ENCODE measurements at places on chromosomes 12 and 14.

DNA sequence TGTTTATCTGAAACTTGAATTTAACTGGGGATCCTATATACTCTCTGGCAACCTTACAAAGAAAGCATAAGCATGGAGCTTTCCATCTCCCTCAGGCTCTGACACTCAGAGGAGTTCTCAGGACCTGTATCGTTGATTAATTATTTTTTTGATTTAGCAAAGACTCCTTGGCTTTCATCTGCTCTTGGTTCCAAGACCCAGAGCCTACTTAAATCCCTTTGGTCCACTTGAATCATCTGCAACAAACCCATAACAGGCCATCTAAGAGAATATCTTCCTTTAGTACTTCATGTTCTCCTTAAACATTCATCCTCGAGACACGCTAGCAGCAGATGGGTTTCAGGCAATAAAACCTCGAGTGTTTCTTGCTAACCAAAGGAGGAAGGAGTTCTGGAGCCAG lies 85.4 kb downstream of the ZFP36L1 start:
- no peak for DNase-seq

DNA sequence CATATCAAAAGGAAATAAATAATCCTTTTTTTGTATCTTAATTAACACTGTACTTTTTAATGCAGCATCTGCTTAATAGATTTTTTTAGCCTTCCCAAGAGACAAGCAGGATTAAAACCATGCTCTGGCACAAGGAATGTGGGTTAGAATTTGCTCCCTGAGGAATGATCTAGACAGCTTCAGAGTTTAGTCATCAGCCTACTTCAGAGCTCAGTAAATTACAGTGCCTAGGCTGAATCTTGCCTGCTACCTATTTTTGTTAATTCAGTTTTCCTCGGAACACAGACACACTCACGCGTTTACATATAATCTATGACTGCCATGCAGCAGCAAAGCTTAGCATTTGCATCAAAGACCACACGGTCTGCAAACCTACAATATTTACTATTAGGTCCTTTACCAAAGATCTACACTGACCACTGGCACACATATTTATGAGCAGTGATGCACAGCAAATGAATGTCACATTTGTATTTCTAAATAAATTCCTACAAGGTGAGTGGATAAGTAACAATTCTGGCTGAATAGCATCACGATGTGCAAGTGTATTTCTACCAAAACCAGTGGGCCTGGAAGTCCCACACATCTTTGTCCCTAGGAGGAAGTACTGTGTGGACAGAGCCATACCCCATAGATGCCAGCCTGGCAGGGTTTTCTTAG lies 309.8 kb upstream of the TMEM132C start:
- DNase-seq, result no peak

DNA sequence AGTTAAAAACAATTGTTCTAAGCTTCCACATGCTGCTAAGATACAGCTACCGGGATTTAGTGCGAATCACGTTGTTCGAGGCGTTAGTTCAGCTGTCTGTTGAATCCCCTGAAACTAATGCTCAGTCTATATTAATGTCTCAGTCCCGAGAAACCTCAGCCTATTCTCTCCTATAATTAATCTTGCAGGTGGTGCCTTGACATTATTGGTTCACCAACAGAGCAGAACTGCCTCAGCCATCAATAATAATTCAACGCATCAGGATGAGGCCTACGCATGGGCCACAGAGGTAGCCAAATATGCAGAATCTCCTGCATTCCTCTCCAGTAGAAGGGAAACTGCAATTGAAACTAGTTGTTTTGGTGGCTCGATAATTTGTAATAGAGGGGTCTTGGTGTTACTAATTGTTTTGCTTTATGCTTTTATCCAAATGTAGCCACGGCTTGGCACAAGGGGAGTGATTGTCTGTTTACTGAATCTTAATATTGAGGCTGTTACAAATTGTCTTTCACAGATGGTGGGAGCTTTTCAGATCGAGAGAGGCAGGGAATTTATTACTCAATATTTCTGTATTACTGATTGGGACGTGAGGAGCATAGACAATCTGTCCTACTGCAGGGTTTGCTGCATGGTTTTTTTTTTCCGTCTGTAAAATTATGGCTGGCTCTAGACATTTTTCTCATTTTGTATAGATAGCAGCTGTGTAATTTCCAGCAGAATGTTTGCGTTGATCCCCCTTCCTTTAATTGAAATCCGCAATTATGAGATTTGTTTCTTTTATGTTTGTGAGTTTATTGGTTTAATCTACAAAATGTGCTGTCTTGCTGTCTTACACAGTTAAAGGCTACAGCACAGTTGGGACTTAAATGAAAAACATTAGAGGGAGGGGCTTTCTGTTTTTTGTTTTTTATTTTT lies 1036.5 kb upstream of the NOVA1 start:
- no peak for DNase-seq

DNA sequence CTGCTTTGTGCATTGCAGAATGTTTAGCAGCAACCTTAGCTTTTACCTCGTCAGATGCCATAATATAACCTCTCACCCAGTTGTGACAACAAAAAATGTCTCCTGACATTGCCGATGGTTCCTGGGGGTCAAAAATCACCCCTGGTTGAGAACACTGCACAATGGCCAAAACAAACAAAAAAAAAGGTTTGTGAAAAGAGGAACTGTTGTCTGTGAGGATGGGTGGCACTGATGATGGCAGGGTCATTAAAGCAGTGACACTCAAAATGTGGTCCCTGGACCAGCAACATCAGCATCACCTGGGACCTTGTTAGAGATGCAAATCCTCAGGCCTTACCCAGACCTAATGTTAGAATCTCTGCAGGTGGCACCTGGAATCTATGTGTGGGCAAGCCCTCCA lies 36.4 kb upstream of the METAP2 start:
- no peak for DNase-seq

GRCh38 chr12:16349131-16349460 lies 1.7 kb downstream of the MGST1 start:
- DNase-seq, result no peak

DNA sequence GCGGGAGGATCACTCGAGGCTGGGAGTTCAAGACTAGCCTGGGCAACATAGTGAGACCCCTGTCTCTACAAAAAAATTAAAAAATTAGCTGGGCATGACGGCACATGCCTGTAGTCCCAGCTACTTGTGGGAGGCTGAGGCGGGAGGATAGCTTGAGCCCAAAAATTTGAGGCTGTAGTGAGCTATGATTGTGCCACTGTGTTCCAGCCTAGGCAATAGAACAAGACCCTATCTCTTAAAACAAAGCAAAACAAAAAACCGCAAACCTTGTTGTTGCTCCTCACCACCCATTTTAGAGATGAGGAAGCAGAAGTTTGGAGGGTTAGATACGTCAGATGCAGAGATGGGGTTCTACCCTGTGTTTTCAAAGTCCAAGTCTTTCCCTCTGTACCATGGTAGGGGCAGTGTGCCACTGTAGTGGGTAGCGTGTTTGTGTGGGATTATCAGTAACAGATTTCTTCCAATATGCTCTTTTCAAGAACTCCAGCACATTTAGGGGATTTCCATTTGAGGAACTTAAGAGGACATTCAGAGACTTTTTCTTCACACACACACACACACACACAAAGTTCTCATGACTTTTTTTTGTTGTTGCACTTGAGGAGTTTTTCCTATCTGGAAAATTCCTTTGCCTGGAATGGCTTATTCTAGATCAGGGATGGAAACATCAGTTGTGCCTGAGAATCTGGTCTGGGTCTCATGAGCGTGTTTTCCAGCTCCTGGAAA lies 186.5 kb downstream of the CHST11 start:
- no peak for DNase-seq

DNA sequence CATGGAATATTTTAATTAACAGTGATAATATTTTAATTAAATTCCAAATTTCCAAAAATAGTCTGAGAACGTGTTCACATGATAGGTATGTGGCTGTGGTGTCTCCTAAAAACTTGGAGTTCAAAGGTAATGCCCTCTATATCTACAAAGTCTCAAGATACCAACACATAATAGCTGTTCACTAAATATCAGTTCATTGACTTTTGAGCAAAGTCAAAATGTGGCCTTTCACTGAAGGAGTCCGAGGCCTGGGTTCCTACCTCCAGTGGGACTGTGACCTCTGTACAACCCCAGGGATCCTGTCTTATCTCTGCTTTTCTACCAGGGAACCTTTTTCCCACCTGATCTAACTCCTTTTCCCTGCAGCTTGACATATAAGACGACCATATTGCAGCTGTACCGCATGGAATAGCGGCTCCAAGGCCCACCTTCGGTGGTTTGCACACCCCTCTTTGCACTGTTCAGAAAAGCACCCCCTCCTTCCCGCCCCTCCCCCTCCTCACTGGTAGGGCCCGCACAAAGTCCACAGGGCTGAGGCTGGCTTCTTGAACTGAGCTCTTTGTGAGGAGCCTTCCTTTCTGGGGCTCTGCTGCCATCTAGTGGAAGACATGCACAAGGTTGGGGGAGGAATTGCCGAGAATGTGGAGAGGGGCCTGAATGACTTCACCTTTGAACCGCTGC lies 3.1 kb downstream of the CCND2 start:
- DNase-seq, result peak; percentile 87
